Natural killer cell treated with Interleukin-12 subunit alpha and Interleukin-12 subunit beta and Interleukin-15 and Interleukin-18, amount 100 ng/mL, for 72 hours (primary cell): ENCODE measurements at places on chromosomes 1 and 21.

DNA sequence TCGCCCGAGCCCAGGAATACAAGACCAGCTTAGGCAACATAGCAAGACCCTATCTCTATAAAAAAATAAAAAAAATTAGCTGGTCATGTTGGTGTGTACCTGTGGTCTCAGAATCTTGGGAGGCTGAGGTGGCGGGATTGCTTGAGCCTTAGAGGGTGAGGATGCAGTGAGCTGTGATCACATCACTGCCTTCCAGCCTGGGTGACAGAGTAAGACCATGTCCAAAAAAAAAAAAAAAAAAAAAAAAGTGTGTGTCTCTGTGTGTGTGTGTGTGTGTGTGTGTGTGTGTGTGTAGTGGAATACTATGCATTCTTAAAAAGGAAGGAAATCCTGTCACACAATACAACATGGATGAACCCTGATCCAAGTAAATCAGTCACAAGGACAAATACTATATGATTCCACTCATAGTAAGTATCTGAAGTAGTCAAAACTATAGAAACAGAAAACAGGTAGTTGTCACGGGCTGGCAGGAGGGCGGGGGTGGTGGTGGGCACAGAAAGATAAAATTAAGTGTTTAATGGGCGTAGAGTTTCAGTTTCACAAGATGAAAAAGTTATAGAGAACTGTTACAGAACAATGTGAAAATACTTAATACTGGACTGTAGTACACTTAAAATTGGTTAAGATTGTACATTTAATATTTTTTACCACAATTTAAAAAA lies 47.8 kb downstream of the SELENOF start:
- DNase-seq: no peak

GRCh38 chr1:11280719-11281376 lies 7.8 kb downstream of the UBIAD1 start:
- no peak for DNase-seq

DNA sequence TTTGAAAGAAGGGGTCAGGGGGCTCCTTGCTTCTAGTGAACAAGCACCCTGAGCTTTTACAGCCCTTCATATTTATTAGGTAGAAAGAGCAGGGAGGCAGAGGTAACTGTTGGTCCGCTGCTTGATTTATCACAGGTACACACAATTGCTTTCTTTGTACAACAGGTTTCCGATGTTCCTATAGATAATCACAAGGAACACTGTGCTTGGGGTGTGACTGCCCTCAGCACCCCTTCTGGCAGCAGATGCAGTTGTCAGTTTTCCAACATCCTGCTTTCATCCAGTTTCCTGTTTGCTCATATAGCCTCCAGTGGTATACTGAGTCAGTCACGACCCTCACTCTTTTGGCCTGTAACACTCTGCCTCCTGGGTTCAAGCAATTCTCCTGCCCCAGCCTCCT lies 40.6 kb downstream of the SCP2 start:
- DNase-seq: no peak

- no peak for DNase-seq
These were observed 16.9 kb downstream of the CAP1 start for GRCh38 chr1:40057310-40058030.

- DNase-seq: no peak
These were observed 389.6 kb upstream of the C1orf87 start for GRCh38 chr1:60463146-60463545.

GRCh38 chr1:15246960-15247614 lies at the start of gene FHAD1:
TSS of gene FHAD1 (plus strand) at chr1:15247223. CDS start at chr1:15251785, 4,562 bp downstream.
- DNase-seq: no peak

- no peak for DNase-seq
These were observed 51.1 kb downstream of the KCNH1 start for GRCh38 chr1:211082824-211083223.

DNA sequence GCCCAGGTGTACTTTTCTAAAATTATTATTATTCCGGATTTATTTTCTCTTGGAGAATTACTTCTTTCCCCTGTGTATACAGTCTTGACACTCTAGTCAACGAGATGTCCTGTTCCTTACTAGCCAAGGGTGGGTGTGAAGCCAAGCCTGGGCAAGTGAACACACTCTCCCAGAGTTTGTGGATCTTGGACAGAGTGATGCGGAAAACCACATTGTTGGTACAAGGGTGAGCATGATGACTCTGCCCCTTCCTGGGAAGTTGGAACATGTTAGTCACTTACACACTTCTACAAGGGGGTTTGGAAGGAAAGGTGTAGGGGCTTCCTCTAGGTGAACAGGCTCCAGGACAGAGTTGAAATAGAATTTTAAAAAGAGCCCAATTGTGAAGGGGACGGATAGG lies 20.0 kb upstream of the RD3 start:
- no peak for DNase-seq

- DNase-seq: no peak
These were observed 15.8 kb downstream of the SYNJ1 start for GRCh38 chr21:32712043-32712442.

GRCh38 chr1:15573477-15573876 lies 11.4 kb downstream of the AGMAT start:
- no peak for DNase-seq

DNA sequence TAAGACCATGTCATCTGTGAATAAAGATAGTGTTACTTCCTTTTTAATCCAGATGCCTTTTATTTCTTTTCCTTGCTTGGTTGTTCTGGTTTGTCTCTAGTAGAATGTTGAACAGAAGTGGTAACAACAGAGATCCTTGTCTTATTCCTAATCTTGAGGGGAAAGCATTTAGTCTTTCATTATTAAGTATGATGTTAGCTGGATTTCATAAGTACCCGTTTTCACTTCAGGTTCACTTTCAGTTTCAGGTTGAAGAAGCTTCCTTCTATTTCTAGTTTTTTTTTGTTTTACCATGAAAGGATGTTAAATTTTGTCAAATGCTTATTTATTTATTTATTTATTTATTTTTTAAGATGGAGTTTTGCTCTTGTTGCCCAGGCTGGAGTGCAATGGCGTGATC lies 22.3 kb upstream of the AGPAT3 start:
- no peak for DNase-seq

GRCh38 chr1:76129731-76130130 lies 55.2 kb downstream of the ST6GALNAC3 start:
- no peak for DNase-seq

DNA sequence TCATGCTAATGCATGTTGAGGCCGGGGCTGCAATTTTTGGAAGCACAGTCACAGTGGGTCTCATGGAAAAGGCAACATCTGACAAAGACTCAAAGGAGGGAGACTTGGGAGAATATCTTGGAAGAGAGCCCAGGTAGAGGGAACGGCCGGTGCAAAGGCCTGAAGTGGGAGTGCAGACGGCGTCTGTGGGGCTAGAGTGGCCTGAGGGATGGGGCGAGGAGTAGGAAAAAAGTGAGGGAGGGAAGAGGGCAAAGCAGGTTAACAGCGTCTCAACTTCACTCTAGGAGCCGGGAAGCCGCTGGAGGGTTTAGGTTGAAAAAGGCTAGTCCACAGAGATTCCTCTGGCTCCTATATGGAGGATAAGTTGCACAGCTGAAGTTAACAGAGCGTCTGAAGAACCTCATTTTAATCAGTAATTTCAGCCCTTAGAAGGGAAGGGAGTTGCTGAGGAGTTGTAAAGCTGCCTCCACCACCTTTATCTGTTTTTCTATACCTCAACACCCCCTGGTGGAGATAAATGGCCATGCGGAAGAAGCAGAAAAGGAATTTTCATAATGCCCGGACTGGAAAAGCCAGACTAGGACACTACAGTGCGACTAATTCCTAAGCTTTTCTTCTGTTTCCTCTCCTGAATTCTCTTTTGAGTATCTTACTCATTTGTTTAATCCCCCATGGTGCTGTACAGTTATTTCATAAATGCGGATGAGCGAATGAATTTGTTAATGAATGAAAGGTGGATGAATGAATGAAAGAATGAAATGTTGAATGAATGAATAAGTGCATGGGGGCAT lies 78.7 kb upstream of the ZNF281 start:
- no peak for DNase-seq

GRCh38 chr1:111412839-111413238 lies 14.7 kb downstream of the OVGP1 start:
- no peak for DNase-seq

DNA sequence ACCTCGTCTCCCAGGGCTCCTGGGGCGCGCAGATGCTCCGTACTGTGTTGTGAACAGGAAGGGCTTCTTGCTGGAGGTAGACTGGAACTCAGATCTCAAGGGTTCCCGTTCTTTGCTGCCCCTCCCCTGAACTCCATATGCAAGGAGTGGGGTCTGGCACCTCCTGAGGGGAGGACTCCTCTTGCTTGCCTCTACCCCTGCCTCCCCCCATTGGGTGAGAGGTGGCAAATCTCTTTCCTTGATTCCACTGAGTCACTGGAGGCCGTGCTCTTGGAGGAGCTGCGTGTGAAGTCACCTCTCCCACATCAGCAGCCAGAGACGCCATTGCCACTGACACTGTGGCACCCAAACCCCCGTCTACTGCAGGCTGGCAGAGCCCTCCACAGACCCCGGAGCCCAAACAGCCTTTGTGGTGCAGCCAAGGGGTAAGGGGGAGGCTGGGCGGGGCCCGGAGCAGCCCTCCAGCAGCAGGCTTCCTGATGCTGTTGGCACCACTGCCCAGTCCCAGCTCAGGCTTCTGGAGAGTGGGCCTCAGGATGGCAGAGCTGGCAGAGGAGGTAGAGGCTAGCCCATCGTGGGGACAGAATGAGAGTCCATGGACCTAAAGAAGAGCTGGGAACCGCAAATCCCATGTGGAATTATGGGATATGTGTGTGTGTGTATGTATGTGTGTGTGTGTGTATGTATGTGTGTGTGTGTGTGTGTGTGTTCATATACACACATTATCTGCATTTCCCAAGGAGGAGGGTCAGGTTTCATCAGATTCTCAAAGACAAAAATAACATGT lies 104.9 kb upstream of the RUNX3 start:
- DNase-seq: no peak

DNA sequence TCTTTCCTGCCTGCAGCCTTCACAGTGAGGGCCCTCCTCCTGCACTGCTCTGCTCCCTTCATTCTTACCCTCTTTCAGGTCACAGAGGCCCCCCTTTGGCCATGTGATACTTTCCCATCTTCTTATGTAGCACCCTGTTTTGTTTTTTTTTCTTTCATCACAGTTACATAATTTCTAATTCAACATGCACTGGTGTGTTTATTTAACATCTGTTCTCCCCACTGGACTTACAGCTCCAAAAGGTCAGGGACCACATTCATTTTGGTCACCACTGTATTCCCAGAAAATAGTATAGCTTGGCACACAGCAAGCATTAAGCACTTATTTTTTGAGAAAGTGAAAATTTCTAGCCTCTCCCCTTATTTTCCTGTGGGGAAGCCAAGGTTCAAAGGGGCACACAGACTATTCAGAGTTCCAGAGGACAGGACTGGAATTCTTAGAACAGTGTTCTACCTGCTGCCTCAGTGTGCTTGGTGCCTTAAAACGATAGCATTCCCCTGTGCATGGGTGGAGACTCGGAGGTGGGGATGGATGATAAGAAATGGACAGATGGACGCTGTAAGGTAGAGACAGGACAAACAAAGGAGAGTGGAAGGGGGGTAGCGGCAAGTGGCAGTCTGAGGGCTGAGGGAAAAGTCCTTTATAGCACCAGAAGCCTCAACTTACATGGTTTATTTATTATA lies 5.3 kb downstream of the DENND2D start:
- no peak for DNase-seq

DNA sequence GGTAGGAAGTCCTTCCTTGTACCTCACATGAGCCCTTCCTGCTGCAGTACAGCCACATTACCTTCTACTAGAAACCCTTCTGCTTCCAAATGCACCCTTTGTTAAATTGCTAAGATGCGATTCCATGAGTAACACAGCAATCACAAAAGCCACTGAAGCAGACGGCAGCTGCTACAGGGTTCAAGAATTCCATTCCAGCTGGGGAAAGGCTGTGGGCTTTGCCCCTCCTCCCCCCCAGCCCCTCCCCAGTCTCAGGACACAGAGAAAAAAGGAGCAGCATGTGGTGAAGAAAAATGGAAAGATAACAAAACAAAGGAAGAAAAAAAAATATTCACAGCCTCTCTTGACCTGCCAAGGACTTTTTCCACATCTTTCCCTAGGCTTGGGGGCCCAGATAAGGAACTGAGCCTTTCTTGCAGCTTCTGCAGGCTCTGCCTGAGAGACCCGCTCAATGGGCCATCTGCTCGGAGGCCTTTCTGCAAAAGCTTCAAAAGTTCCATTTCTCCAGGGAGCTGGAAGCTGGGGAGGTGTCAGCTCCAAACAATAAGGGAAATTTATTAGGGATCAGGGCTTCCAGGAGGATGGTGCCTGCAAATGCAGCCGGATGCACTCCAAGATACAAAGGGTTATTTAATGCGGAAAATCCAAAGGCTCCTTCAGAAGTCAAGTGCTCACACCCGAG lies 72.1 kb downstream of the SYT2 start:
- no peak for DNase-seq

DNA sequence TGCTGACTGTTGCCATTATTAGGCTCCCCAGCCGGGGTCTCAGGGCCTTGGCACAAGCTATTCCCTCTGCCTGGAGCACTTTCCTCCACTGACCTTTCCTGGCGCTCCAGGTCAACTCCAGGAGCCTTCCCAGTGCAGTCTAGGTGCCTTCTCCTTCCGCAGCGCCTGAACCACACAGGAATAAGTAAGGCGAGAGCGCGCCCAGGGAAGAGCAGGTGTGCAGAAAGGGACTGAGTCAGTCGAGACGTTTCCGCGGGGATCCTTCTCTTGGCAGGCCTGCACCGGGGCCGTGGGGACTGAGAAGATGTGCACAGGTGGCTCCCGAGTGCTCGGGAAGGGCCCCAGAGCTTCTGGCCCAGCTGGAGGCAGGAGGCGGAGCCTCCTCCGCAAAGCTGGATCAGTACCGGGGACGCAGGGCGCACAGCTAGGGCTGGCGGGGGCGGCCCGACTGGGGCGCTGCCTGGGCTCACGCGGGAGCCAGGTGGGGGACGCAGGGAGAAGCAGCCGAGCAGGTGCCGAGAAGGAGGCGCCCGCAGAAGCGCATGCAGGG lies 765 bp upstream of the BMP8A start:
- DNase-seq: no peak

GRCh38 chr1:208312706-208313105 lies 68.5 kb upstream of the PLXNA2 start:
- no peak for DNase-seq

DNA sequence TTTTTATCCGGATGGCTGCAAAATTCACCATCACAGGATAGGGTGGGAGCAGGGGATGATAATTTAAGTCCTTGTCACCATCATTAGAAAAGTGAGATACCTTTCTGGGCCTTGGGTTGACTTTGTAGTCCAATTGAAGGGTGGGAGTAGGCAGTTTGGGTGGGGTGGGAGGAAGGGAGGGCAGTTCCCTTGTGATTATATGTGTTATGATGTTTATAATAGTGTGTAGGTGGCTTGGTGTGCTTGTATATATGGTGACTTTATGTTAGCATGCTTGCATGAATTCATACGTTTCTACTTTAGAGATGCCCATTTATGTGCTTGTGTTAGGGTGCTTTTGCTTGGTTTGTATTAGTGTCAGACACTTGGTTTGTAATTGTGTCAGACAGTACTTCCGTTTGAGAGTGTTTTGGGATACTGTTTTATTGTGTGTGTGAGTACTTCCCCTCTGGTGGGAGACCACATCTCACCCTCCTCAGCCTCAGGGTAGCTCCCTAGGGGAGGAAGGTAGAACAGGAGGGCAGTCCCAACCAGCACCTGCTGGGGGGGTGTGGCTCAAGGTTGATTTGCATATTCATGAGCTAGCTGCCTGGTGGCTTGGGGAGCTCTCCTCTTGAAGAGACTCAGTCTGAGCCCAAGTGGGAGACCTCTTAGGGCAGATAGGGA lies 6.3 kb upstream of the POU3F1 start:
- DNase-seq: peak; percentile 44
